ENCODE measurements at places on chromosomes 6 and 20.

- DNase-seq, result no peak
Observed at GRCh38 chr20:41669708-41670263, 51.6 kb upstream of the CHD6 start.

- no peak for DNase-seq
Observed at GRCh38 chr20:6622041-6622440, 145.4 kb upstream of the BMP2 start.

DNA sequence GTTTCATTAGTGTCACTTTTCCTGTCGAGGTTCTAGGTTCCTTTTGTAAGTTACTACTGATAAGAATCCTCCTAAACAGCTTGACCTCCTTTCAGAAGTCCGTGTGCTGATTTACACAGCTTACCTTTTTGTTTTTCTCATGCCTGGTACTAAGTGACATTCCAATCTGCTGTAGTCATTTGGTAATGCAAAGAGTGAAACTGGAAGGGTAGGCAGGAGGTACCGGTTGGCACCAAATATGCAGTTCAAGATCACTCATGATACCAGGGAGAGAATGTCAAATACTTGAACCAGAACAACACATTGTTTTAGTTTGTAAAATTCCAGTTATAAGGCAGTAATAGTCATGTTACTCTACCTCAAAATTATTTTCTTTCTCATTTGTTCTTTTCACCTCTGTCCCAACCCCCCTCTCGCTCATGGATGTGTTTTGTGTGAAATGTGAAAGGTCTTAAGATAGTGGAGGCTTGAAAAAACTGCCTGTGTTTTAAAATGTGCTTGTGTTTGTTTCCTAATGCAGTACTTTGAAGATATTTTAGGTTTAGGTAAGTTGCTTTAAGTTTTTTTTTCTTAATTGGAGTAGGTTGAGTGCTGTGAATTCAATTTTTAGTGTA, 23.2 kb downstream of the AFDN start:
- DNase-seq, result no peak

DNA sequence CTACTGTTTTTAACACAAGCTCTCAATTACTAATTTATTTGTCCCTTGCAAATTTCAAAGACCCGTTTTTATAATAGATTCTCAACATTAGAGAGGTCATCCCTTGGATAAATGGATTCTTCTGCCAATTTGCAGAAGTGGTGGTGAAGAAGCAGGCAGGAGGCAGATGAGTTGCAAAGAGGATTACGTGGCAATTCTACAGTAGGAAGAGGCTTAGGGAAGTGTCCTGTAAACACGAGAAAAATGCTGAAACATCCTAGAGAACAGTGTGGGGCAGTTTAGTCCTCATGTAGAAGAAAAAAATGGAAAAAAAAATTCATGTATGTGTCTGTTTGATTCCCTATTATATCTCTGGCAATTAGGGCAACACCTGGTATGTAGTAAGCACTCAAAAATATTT, 87.6 kb downstream of the BMP2 start:
- no peak for DNase-seq

DNA sequence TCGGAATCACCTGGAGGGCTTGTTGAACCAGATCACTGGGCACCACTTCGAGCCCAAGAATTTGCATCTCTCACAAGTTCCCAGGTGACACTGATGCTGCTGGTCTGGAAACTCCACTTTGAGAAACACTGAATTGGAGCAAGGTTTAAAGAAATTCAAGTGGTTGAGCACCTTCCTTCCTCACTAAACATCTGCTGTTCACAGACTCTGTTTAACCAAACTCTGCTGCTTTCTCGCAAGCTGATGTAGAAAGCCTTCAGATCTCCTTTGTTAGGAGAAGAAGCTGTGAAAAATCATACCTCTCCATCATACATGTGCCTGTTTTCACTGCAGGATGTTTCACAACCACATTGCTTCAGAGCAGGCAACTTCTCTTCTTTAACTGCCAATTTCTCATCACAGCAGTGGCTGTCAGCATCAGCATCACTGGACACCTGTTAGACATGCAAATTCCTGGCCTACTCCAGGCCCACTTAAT, 87.5 kb upstream of the TOP1 start:
- no peak for DNase-seq
